ENCODE measurements at places on chromosomes 11 and 22.

- DNase-seq: no peak
Observed at GRCh38 chr11:107583629-107584195, 7.2 kb upstream of the ELMOD1 start.

DNA sequence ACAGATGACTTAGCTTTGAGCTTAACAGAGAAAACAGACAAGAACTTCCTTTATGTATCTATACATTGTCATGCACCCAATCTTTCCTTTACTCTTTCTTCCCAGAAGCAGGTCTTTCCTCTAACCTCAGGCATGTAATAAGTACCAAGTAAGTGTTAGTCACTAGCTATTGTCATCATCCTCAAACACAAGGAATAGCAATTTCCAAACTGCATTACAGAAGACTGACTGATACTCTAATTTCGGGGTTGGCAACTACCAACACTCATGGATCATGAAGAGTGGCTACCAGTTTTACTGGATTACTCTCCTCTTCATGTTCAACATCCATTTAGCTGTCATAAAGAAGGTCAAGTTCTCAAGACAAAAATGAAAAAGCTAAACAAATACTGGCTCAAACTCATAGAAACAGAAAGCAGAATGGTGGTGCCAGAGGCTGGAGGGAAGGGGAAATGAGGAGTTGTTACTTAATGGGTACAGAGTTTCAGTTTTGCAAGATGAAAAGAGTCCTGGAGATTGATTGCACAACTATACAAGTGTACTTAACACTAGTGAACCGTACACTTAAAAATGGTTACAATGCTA is 111.6 kb downstream of the SIK3 start:
- no peak for DNase-seq

- no peak for DNase-seq
Observed at GRCh38 chr11:2533587-2534133, 88.9 kb downstream of the KCNQ1 start.

- no peak for DNase-seq
Observed at GRCh38 chr11:1051356-1052132, 15.0 kb upstream of the MUC6 start.

GRCh38 chr11:41245184-41245583 is 214.3 kb downstream of the LRRC4C start:
- DNase-seq: no peak

GRCh38 chr11:10488934-10489691 is 34.0 kb downstream of the AMPD3 start:
- no peak for DNase-seq

- no peak for DNase-seq
Observed at GRCh38 chr11:113073290-113073953, 112.2 kb downstream of the NCAM1 start.

GRCh38 chr11:100949443-100949842 is 180.2 kb downstream of the PGR start:
- no peak for DNase-seq

GRCh38 chr11:61893981-61894380 is 2.6 kb upstream of the FADS3 start:
- no peak for DNase-seq

- no peak for DNase-seq
Observed at GRCh38 chr11:8732324-8732670, 49.7 kb downstream of the RPL27A start.

GRCh38 chr11:123410218-123410549 is 19.9 kb upstream of the GRAMD1B start:
- no peak for DNase-seq

GRCh38 chr11:119249671-119250010 is 43.5 kb downstream of the CBL start:
- DNase-seq: no peak

GRCh38 chr11:489610-490185 is 17.3 kb downstream of the RNH1 start:
- no peak for DNase-seq

DNA sequence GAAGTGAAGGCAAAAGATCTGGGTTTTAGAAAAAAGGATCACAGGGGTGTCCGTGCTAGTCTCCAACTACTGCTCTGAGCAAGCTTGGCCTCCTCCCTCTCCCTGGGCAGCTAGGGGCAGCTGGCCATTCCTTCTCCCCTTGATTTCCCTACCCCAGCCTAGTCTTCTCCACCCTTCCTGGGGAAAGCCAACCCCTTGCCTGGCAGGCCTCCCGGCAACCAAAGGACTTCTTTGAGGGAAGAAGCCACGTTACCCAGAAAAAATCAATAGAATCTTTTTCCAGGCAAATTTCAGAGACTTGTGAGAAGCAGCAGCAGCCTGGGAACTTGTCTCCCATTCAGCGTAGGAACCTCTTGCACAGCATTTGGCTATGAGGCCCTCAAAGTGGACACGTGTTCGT is 91.5 kb downstream of the MIAT start:
- no peak for DNase-seq

All from stimulated activated CD4-positive, alpha-beta T cell treated with anti-CD3 and anti-CD28 coated beads, Interleukin-1b, Interleukin-23, amount 100 ng/mL, for 24 hours (primary cell).